AG09309 (cell line): ENCODE measurements at places on chromosomes 16 and 17.
A peak's percentile ranks its signal among the peaks of the same experiment; 100 is the strongest.

DNA sequence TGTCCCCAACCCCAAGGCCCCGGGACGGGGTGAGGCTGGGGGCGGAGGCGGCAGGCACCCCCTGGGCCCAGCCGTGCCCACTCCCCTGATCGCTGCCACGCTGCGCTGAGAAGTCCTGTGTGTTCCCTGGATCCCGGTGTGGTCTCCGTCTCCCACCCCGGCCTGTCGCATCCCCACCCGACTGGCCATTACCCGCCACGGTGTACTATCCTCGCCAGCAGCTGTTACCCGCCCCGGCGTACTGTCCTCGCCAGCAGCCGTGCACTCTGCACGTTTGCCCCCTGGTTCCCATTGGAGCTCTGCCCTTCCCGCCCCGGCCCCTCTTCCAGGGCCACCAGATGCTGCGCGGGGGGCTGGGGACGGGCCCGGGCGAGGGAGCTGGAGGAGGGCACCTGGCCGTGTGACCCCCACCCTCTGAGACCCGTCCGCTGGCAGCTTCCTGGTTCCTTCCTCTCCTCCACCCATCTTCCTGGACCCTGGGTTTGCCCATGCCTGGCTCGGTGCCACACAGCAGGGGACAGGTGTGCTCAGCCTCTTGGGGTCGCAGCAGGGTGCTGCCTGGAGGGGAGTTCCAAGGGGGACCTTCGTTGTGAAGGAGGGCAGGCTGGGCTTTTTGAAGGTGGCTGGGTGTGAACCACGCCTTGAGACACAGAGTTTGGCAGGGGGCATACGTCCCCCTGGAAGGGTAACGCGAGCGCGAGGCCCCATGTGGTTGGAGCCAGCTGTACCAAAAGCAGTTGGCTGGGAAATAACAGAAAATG is 19.7 kb downstream of the BAHCC1 start:
- DNase-seq = no peak

DNA sequence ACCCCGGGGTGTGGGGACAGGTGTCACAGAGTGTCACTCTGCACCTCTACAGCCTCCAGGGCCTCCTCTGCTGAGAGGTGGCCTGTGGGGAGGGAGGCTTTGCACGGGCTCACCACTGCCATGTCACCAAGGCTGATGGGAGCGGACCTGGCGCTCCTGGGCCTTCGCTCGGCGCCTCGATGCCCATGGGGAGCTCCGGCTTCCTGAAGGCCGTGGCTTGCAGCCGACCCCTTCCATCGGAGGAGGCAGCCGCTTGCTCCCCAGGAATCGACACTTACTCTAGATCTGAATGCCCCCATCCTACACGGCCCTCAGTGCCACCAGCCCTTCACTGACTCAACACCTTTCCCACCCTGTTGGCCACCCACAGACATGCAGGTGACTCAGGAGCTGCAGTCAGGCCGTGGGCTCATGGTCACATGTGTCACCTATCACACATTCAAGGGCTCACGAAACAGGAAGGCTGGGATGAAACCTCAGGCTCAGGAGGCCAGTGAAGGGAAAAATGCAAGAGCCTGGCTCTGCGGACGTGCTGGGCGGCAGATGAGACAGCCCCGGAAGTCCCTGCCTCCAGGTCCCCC is 11.9 kb downstream of the LGALS3BP start:
- no peak for DNase-seq

DNA sequence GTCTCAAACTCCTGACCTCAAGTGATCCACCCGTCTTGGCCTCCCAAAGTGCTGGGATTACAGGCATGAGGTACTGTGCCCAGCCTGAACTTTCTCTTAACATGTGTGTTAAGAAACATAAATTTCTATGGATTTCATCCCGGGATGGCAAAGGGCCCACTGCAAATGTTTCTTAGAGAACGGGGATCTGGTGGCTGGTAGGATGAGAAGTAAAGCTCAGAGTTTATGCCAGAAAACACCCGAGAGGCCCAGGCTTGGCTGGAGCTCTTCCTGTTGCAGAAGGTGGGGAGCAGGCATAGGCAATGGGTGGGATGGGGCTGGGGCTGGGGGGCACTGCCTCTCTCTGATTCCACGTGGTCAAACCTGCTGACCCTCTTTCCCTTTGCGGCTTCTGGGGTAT is 5.6 kb upstream of the CARHSP1 start:
- DNase-seq = no peak

GRCh38 chr16:590815-591200 is 942 bp downstream of the RAB40C start:
- no peak for DNase-seq

GRCh38 chr17:9240659-9241370 is 219.5 kb downstream of the NTN1 start:
- DNase-seq = no peak

DNA sequence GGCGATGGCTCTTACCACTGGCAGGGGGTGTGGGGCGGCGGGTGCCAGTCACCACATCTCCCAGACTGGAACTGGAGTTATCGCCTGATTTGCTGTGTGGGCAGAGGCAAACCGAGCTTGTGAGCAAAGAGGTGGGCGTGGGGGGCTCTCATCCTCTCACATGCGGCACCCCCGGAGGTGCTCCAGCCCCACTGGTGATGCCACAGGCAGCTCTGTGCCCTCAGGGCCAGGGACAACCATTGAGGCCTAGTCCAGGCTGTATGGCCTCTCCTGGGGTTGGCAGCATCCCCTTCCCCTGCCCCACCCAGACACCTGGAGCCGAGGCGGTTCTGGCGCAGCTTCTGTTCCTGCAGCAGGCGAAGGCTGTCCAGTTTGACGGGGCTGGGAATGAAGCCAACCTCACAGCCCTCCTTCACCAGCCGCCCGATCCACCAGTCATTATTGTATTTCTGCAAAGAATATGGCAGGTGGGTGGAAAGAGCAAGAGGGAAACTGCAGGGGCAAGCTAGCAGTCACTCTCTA is 10.9 kb downstream of the CACNB1 start:
- no peak for DNase-seq

DNA sequence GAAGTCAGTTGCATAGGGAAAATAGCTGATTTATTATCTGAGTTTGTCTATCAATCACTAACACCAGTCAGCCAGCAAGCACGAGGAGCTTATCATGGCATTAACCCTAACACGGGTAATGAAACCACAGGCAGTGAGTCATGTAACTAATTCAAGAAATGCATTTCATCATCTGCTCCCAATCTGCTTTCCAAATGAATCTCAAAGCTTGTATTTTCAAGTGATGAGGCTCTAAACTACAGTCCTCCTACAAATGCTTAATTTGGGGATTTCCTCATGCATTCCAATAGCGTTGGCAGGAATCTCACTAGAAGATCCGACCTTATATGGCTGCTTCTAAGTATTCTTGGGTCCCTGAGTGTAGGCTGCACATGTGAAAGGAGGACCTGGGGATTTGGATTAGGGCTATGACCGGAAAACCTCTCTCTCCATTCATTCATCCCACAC is 118.4 kb upstream of the HSBP1 start:
- peak; percentile 97 for DNase-seq

DNA sequence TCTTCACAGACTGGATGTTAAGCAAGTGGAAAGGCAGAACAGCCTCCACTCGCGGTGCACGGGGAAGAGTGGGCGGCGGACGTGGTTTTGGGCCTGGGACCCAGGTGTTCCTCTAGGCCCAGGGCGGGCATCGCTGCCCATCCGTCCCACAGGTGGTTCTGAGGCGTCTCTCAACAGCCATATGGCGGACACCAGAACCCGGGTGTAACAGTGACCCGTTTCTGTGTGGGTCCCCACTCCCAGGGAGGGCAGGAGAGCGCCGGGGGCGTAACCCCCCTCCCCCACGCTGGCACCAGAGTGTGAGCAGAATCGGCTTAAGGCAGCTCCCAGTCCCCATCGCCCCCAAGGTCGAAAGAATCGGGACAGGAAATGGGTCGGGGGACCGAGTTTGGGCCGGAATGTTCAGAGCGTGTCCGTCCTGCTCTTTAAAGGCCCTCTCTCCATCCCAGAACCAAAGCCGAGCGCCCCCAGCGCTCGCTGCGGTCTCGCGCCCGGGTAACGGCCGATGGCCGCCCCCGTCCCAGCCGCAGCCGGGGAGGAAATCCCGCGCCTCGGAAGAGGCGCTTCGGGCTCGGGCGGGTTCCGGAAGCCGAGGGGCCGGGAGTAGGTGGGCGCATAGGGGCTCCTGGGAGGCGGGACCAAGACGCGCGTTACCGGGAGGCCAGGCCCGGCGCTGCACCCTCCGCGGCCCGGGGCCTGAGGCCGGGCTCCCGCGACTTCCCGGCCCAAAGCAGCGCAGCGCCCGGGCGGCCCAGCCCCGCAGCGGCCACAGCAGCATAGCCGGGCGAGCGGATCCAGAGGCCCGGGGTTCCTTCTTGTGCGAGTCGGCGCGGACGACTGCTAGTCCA is at the start of gene TK2:
Gene TK2 (minus strand): TSS at position 839 of the 848 bp plus-strand sequence. CDS start 61 bp downstream, at position 778.
- no peak for DNase-seq

DNA sequence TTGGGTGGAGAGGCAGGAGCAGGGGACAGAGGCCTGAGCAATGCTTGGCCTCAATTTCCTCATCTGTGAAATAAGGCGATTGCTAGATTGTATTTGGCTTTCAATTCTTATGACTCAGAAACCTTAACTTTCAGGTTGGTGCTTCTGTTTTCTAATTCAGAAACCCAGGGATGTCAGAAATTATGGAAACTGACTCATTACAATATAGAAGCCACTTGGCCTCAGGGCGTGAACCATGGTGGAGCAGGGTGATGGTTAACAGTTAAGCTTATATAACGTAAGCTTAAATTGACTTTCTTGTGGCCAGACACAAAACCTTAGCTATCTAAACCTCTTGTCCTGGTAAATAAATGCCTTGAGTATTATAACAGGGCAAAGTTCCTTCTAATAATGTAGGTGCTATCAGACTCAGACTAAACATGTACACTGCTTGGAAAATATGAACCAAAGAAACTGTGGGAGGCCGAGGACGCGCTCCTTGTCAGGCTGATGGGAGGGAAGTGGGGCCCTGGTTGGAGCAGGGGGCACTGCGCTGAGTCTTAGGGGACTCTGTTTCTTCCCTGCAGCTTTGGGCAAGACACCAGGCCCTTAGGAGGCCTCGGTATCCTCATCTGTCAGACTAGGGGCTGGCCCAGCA is 17.1 kb upstream of the SREBF1 start:
- DNase-seq = no peak

GRCh38 chr16:85310868-85311585 is 198.8 kb upstream of the CIBAR2 start:
- DNase-seq = no peak

DNA sequence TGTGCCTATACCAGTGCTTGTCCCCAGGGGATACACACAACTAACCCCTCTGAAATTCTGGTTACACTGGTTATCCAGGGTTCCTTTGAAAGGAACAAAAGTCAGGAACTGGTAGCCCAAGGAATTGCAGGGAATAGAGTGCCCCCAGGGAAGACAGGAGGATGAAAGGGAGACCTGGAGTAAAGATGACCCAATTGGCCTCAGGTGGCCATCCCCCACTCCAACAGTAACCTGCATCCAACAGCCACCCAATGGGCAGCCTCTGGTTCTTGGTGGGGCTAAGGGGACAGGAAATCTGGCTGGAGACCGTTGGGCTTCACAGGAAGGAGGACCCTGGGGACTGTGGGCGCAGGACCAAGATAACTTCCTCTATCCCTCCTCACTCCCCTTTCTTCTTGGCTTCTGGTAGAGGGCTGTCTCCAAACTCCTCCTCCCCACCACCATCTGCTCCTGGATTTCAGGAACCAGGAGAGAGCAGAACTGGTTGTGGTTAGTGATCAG is 826 bp upstream of the MPO start:
- no peak for DNase-seq

DNA sequence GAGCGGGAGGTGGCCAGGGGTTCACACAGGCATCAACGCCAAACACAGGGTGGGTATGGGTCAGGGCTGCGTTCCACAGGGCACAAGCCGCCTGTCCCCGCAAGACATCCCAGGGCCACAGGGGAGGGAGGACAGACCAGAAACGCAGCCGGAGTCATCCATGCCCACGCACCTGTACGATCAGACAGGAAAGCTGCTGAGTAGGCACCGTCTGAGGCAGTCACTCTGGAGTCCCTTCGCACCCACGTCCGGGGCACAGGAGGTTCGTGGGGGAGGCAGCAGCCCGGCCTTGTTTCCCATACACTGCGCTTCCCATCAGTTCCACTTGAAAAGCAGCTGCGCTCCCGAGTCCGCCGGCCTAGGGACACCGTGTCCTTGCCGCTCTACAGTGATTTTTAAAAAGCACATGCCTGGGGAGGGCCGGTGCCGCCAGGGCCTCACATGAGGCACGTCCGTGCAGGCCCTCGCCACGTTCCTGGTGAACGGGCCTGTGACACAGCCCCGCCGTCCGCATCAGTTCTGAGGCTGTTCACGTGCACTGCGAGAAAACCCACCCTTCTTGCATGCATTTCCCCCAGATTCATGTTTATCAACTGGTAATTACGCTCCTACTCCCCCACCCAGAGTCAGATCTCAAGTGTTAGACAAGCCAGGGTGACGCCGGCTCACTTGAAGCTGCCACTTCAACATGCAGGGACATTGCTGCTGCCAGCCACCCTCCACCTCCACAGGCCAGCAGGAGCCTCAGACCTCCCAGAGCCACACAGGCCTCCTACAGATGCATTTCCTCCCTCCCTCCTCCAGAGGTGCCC is 34.8 kb downstream of the WDR45B start:
- DNase-seq = no peak

GRCh38 chr17:80968602-80969029 is 23.0 kb upstream of the CHMP6 start:
- DNase-seq = no peak

GRCh38 chr16:29915590-29916247 is 10.3 kb downstream of the KCTD13 start:
- DNase-seq = peak; percentile 31

DNA sequence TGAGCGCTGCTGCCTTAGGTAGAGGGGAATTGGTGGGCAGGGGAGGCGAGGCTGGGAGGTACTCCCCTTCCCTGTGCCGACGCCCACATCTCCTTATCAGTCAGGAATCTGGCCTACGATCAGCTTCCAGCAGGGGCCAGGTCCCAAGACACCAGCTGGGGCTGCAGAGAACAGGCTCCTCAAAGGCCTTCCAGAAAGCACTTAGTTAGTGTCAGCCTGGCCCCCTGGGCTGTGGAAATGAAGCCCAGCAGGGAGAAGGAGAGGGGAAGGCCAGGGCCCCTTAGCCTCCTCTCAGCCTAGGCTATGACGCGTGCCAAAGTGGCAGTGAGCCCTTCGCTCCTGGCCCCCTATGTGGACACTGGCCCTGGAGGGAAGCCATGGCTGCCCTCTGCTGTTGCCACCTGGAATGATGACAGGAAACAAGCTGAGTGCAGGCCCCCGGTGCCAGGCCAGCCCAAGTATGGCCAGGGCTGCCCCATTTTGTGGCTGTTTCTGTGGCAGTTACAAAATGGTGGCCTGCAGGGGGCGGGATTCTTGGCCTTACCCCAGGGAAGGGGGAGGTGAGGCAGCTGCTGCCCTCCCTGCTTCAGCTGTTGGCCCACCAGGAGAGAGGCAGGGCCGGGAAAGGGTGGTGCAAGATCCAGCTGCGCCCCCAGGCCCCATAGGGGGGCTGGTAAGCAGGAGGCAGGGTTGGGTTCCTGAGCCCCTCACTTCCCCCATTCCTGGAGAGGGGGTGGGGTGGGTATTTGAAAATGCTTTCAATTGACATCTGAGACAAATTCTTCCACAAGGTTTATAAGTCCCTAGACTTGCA is 11.3 kb downstream of the TBX4 start:
- no peak for DNase-seq

- DNase-seq = peak; percentile 60
Observed at GRCh38 chr16:10871157-10871991, 5.6 kb upstream of the CIITA start.

GRCh38 chr16:58377932-58378331 is 14.3 kb upstream of the GINS3 start:
- no peak for DNase-seq
